Activated T-helper 1 cell treated with anti-CD3 and anti-CD28 coated beads, Interleukin-12 subunit alpha, Interleukin-12 subunit beta, Interleukin-2, Interleukin-4 antibody, amounts not matched to agents 30 ng/mL and 10 ng/mL and 1 ng/mL, durations not matched to agents 14 hours and 24 hours and 36 hours (primary cell): ENCODE measurements at places on chromosomes 3 and 15.
A peak's percentile ranks its signal among the peaks of the same experiment; 100 is the strongest.

DNA sequence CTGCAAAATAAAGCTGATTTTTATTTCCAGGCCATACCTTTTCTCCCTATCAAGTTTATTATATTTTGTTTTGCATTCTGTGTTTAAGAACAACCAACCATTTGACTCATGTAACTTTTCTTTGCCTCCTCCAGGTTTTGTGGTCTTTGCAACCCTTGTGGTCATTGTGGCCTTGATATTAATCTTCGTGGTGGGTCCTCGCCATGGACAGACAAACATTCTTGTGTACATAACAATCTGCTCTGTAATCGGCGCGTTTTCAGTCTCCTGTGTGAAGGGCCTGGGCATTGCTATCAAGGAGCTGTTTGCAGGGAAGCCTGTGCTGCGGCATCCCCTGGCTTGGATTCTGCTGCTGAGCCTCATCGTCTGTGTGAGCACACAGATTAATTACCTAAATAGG is 27.6 kb downstream of the NIPA2 start:
- no peaks in the 10 kb centered on the region for H3K27me3 ChIP-seq
- no peak overlapping the region for H3K4me3 ChIP-seq
- no peak for DNase-seq
- no peaks in the 10 kb centered on the region for H3K4me1 ChIP-seq

GRCh38 chr3:47163169-47164006 is 525 bp downstream of the SETD2 start:
- DNase-seq: peak; percentile 61
- peaks cover 2% of the 10 kb centered on the region for H3K27me3 ChIP-seq
- H3K4me3 ChIP-seq: peak overlapping the region; percentile 99
- H3K36me3 ChIP-seq: peaks cover 28% of the 10 kb centered on the region
- H3K27ac ChIP-seq: peak overlapping the region; percentile 100
- H3K4me1 ChIP-seq: peaks cover 58% of the 10 kb centered on the region

- no peak for DNase-seq
- peaks cover 86% of the 10 kb centered on the region for H3K4me1 ChIP-seq
- H3K36me3 ChIP-seq: peaks cover 69% of the 10 kb centered on the region
- H3K27ac ChIP-seq: peak overlapping the region; percentile 97
- H3K27me3 ChIP-seq: no peaks in the 10 kb centered on the region
Observed at GRCh38 chr3:5194341-5194740, 6.8 kb downstream of the EDEM1 start.

GRCh38 chr15:33296856-33297255 is 13.9 kb upstream of the RYR3 start:
- no peaks in the 10 kb centered on the region for H3K4me1 ChIP-seq
- peaks cover 3% of the 10 kb centered on the region for H3K27me3 ChIP-seq
- no peak overlapping the region for H3K4me3 ChIP-seq
- H3K27ac ChIP-seq: no peak overlapping the region

DNA sequence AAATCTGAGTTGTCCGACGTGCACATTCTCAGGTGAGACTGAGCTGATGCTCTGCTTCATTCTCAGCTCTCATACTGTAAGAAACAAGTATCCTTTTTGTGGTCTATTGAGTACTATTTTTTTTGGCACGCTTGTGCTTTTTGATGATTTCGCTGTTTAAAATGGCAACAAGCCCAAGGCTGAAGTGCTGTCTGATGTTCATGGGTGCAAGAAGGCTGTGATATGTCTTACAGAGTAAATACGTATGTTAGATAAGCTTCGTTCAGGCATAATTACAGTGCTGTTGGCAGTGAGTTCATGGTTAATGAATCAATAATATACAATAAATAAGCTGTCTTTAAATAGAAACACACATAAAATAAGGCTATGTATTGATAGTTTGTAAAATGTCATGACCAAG is 27.2 kb downstream of the AQR start:
- no peak for DNase-seq
- H3K4me1 ChIP-seq: no peaks in the 10 kb centered on the region
- no peak overlapping the region for H3K27ac ChIP-seq
- H3K36me3 ChIP-seq: peaks cover 27% of the 10 kb centered on the region
- no peaks in the 10 kb centered on the region for H3K27me3 ChIP-seq
- H3K4me3 ChIP-seq: no peak overlapping the region

- H3K4me3 ChIP-seq: no peak overlapping the region
- H3K27ac ChIP-seq: no peak overlapping the region
- no peaks in the 10 kb centered on the region for H3K36me3 ChIP-seq
- H3K4me1 ChIP-seq: no peaks in the 10 kb centered on the region
- DNase-seq: no peak
- H3K27me3 ChIP-seq: peaks cover 2% of the 10 kb centered on the region
Observed at GRCh38 chr3:123335007-123335670, 113.8 kb downstream of the ADCY5 start.

DNA sequence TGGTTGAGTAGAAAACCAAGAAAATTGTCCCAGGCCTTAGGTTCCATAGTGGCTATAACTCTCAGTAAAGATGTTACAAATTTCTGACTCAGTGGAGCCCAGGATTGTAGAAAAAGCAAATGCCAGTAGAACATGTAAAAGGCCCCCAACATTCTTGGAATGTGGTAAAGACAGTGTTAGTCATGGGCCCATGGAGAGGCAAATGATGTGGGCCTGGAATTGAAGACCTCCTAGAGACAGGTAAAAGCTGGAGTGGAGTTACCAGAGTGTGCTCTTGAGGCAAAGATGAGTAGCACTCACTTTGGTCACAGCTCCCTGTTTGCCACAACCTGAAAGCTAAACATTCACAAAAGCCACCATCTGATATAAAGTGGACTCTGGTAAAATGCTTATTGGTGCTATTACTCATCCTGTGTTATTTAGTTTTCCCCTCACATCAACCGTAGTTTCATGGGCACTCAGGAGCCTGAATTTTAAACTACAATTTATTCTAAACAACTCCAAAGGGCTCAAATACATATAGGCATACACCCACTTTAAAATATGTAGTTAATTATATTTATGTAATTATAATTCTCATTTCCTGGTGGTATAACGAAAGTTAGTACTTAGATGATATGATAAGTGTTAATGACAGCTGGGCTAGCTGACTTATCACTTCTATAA is 359.6 kb upstream of the NECTIN3 start:
- peaks cover 2% of the 10 kb centered on the region for H3K27me3 ChIP-seq
- DNase-seq: no peak
- no peaks in the 10 kb centered on the region for H3K36me3 ChIP-seq
- H3K4me3 ChIP-seq: no peak overlapping the region
- no peaks in the 10 kb centered on the region for H3K4me1 ChIP-seq

- no peak for DNase-seq
- H3K27me3 ChIP-seq: peaks cover 2% of the 10 kb centered on the region
- H3K4me3 ChIP-seq: no peak overlapping the region
- H3K4me1 ChIP-seq: peaks cover 29% of the 10 kb centered on the region
- no peak overlapping the region for H3K27ac ChIP-seq
- no peaks in the 10 kb centered on the region for H3K36me3 ChIP-seq
Observed at GRCh38 chr3:160394009-160394392, 5.0 kb downstream of the IFT80 start.
